ENCODE measurements at places on chromosomes 5 and 9.

DNA sequence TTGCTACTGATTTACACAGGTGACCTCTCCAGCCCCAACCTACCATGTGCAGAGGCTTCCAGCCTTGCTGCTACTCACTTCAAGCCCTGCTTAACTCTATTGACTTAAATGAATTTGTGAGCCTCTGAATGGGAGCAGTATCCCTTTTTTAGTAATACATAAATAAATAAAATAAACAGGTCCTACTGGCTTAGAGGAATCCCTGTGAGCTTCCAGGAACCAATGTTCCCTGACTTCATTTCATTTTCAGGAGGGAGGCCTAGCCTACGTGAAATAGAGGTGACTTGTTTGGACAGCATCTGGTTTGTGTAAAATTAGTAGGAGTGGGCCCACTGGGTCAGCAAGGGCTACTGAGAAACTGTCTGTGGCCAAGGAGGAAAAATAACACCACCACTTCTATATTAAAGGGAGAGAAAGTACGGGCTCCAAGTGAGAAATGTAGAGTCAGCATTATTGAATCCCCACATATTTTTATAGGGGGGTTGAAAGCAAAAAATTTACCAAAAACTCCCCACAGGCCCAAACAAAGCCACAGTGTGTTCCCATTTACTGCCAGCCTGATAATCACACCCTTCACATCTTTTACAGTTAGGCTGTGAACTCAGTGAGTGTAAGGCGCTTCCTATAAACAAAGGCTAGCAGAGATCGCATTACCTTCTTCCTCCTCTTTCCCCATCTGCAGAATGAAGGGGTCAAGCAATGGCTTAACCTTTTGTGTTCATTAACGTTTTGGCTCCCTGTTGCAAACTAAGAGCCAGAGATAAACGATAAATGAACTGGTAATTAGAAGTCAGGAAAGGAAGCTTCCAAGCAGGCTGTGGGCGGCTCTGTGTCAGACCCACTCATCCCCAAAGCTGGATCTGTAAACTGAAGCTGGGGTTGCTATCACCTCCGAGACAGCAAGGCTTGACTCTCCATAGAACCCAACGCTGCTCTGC is 138.8 kb upstream of the LIFR start:
- no peak for DNase-seq

- DNase-seq: no peak
Observed at GRCh38 chr5:180590543-180591310, 572 bp downstream of the SCGB3A1 start.

- no peak for DNase-seq
Observed at GRCh38 chr5:73913971-73914370, 288.0 kb downstream of the ARHGEF28 start.

DNA sequence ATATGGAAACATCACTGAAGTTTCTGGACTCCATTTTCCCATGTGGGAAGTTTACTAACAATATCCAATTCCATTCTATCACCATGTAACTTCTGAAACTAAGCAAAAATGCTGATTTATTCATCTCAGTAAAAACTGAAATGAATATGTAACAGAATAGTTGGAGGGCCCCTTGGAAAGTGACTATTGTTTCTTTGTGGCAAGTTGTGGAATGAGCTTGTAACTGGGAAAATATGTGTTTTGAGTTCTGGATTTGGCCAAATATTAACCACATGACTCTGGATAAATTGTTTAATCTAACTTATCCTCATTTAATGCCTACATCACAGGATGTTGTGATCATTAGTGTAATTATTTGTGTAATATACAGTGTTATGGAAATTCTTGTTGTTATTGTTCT is 619.3 kb downstream of the TLE4 start:
- no peak for DNase-seq

- DNase-seq: no peak
Observed at GRCh38 chr5:9388941-9389674, 156.8 kb downstream of the SEMA5A start.

DNA sequence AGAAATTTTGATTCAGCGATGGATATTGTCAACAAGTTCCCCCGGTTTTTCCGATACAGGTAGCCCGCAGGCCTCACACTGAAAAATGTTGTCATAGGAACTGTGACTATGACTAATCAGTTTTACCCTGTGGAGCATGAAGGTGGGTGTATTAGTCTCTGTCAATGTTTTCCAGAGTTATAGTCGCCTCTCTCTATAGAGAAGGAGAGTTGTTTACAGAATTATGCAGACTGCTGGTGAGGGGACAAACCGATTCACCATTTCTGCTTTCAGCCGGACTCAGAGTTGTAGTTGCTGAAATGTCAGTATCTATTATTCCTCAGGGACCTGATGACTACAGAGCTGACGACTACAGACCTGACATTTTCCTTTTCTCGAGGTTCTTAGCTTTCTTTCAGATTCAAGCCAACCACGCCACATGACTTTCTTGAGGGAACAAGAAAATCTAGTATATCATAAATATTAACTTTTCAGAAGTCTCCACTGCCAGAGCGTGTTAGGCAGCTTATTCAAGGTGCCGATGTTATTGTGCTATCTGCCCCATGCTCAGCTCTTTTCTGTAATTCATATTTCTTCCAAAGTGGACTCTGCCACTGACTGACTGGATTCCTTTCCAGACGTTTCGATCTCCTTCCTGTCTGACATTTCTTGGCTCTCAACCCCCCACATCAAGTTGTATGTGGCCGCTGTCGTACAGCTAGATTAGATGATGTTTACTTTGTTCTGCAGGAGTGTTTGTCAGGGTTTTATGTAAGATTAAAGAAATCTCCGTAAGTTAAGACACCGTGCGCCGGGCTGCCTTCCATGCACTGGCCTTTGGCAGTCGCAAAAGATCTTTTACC is 178.1 kb downstream of the FGF1 start:
- no peak for DNase-seq

GRCh38 chr9:107153336-107153735 is 129.7 kb upstream of the RAD23B start:
- DNase-seq: no peak

- DNase-seq: no peak
Observed at GRCh38 chr9:7341571-7341970, 458.0 kb downstream of the DMAC1 start.

Measured in D721Med (cell line).